ENCODE measurements at places on chromosomes 5 and 9.

- no peak for DNase-seq
These were observed 94.0 kb downstream of the THBS4 start for GRCh38 chr5:80129146-80129545.

DNA sequence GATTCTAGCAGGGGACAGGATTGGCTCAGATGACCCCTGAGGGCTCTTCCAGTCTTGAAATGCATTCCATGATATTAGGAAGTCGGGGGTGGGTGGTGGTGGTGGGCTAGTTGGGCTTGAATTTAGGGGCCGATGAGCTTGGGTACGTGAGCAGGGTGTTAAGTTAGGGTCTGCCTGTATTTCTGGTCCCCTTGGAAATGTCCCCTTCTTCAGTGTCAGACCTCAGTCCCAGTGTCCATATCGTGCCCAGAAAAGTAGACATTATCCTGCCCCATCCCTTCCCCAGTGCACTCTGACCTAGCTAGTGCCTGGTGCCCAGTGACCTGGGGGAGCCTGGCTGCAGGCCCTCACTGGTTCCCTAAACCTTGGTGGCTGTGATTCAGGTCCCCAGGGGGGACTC, 2.9 kb upstream of the MYOZ3 start:
- DNase-seq = no peak

GRCh38 chr5:74243634-74244033, 396.9 kb downstream of the ENC1 start:
- no peak for DNase-seq

DNA sequence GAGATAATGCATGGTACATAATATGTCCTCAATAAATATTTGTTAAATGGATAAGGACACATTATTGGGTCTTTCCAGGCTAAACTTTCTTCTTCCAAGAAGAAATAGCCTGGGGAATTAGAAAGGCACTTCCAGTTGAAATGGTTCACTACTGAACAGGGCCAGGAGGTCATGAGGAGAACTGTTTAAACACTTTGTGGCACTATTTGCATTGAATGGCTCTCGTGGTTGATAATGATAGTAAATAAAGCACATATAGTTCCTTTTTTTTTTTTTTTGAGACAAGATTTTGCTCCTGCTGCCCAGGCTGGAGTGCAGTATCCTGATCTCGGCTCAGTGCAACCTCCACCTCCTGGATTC, 19.9 kb upstream of the CAST start:
- no peak for DNase-seq

- DNase-seq = no peak
These were observed 47.7 kb downstream of the SH3TC2 start for GRCh38 chr5:149015126-149015525.

GRCh38 chr5:66179297-66180051, 35.4 kb downstream of the SREK1 start:
- no peak for DNase-seq

DNA sequence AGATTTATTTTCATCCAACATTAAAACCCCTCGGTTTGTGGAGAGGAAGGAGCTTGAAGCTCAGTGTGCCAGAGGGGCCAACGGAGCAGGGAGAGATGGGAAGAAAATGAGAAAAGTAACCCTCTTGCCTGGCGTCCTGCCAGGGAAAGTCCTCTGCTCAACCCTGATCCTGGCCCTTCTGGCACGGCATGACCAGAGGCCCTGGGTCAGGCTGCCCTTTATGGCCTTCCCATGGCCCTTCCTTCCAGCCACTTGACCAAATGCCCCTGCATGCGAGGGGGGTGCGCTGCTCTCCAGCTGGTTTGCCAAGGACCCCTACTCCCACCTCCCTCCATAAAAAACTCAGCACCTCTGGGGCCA, 43.8 kb downstream of the SPRY4 start:
- no peak for DNase-seq

DNA sequence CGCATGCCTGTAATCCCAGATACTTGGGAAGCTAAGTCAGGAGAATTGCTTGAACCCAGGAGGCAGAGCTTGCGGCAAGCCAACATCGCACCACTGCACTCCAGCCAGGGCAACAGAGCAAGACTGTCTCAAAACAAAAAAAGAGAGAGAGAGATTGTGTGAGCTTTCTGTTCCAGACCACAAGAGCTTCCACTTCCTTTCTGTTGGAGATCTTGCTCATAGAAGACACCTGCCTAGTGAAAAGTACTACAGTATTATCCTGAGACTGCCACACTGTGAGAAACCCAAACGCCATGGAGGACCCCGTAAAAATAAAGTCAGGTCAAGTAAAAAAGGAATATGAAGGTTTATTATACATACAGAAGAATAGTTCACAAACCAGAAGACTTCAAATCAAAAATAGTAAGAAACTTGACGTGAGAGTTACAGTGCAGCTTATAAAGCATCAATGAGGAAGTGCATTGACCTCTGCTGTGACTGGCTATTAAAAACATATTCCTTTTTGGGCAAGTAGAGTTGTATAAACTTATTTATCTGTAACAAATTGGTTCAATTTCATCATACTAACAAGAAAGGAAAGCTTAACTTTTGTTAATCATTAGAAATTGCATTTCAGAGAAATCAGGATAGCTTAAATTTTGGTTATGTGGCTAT, 4.3 kb upstream of the EMB start:
- DNase-seq = no peak

DNA sequence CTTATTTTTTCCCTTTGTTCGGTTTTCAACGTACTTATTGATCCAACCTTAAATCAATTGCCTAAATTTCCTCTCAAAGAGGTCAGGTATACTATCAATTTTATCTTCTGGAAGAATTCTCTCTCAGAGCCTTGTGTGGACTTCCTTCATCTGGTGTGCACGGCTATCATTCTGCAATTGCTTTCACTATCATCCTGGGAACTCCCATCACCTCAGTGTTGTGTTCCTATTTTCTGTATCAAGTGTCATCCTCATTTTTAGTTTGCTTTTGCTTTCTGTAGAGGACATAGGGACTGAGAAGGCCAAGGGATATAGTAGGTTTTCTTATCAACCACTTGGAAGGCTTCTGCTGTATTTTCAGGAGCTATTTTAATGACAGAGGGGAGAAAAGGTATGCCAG, 11.3 kb downstream of the STOM start:
- DNase-seq = no peak

GRCh38 chr5:472076-472655, 29.2 kb downstream of the EXOC3 start:
- DNase-seq = no peak

GRCh38 chr5:90020575-90021538, 388.7 kb downstream of the CETN3 start:
- no peak for DNase-seq

DNA sequence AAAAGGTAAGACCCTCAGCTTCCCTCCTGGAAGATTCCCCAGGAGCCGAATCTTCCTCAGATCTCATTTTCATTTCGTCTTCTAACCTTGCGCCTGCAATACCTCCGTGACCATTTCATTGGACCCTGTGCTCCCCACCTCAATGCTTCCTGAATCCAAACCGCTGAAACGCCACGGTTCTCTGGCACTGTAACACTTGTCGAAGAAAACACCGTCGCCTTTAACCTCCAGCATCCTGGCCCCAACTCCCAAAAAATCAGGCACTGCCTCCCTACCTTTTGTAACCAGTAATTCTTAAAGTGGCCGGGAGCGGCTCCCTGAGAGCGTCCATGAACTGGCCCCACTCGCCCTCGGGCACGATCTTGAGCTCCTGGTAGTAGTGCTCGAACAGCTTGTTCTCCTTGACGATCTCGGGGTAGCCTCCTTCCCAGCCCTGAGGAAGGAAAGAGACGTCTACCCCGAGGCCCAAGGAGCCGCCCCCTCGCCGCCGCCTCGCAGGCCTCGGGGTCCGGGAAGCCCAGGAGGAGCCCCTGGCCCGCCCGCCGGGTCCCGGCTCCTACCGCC, 438 bp downstream of the NSUN2 start:
- peak; percentile 0 for DNase-seq

- no peak for DNase-seq
These were observed 339.5 kb downstream of the PDE4D start for GRCh38 chr5:59553992-59554391.

DNA sequence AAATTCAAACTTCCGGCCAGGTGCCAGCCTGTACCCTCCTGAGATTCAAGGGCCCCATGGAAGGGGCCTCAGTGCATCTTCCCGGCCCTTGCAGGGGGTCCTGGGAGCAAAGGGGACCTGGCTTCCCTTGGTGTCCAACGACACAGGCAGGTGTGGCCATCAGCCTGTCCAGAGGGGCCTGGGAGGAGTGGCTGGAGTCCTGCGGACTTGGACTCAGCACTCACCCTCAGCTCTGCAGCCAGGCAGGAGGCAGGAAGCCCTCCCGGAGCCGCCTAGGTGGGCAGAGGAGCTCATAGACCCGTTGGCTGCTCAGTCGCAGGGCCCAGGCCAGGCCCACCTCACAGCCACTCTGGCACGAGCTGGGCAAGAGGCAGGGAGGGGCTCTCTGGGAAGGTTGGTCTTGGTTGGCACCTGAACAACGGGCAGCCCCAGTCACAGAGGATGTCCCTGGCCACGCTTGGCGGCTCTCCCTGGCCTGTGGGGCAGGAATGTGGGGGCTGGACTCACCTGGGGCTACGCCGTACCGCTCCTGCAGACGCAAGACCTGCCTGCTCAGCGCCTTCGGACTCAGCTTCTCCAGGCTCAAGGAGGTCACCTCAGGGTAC, 53.8 kb upstream of the NRARP start:
- DNase-seq = no peak

GRCh38 chr5:32311404-32312196, 1.1 kb downstream of the MTMR12 start:
- no peak for DNase-seq

DNA sequence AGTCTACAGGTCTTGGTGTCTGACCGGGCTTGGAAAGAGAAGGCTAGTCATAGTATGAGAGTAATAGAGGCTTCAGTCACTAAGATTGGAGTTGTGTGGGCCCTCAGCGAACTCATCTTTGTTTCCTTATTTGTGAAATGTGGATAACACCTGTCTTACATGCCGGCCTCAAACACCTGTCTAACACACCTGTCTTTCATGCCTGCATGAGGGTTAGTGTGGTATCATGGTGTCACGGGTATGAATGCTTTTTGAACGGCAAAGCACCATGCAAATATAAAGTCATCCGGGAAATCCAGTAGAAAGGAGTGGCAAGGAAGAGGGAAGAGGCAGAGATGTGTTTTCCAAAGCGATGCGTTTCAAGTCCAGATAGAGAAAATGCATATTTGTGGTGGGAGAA, 25.5 kb downstream of the GRAMD2B start:
- no peak for DNase-seq

GRCh38 chr5:1985781-1986180, 103.1 kb upstream of the IRX4 start:
- no peak for DNase-seq

DNA sequence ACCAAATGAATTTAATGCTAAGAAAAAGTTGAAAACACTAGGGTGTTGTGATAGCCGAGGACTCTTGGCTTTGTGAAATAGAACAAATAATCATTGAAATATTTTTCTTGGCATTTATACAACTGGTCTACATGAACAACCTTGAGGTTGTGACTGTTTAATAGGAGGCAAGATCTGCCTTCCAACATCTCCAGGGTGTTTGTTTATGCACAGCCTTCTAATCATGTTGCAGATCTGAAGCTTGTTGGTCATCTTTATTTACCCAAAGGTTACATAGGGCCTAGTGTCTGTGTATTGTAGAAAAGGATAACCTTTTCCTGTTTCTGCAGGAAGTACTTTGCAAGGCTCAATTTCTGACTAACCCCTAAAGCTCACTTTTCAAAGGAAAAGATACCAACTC, 65.2 kb upstream of the RANBP3L start:
- DNase-seq = no peak

DNA sequence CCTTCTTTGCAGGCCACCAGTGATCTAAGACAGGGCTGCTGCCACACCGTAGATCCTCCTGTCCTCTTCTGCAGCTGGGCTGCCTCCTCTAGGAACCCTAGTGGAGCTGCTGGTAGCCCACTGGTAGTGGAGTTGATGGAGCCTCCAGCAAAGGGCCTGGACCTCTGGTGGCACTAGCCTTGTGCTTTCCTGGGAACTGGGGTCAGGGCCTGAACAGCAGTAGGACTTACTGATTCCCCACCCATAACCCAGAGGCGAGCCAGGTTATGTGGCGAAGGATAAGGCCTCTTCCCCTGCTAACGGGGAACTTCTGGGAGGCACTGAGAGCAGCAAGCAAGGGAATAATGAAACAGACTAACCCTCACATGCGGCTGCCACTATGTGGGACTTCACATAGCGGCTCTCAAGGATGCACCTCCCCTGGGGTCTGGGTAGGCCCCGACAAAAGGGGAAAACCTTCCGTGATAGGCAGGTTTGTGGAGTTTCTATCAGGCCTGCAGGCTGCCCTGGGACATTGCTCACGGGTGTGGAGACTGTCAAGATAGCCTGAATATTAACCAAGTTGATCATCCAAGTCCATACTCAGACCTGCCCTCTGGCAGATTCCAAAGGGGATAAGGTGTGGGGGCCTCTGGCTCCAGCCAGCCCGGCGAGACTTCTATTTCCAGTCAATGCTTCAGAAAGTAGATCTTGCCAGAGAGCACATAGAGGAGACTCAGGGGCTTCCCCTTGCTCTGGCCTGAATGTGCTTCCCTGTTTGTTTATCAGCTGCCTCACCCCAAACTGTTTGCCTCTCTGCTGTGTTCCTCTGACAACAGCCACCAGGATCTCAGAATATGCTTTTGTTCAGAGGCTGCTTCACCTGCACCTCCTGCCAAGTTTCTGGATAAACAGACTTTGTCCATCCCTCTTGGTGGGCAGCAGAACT, 7.4 kb downstream of the SLC22A4 start:
- DNase-seq = no peak

DNA sequence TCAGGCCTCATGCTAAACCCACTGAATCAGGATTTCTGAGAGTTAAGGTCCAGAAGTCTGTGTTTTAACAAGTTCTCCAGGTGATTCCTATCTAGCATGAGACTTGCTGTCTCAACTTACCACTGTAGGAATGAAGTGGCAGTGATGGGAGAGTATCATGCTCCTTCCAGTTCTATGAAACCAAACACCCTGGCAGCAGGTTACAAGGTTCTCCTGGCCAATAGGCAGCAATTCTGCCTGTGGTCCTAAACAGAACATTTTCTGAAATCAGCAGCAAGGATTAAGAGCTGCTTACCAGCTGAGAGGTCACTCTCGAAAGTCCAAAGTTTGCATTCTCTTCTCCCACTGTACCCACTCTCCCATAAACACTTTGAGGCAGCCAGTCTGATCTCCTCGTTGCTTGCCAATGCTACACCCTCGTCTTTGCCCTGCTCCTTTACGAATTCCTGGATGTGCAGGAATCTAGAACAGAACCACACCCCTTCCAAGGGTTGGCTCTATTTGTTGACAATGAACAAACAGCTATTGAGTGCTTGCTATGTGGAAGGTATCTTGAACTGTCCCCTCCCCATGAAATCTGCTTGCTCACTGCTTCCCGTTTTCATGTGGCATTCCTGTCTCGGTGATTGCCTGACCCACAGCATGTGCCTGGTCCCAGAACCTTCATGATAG, 100.5 kb downstream of the TMEM174 start:
- no peak for DNase-seq

- DNase-seq = no peak
These were observed 55.8 kb upstream of the SHC3 start for GRCh38 chr9:89234205-89235067.

DNA sequence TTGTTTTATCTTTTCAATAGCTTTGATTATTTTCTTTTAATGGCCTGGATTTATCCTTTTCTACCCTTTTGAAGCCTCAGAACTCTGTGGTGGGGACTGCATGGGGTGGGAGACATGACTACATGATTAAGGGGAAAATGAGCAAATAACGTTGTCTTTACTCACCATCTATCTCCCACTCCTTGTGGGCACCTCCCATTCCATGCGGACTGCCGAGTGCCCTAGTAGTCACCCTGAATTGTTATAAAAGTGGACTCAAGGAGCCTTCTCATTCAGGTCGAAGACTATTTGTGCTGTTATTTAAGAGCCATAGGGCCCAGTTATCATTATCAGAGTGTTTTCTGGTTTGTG, 281.8 kb downstream of the MLLT3 start:
- DNase-seq = no peak

All from stimulated activated CD8-positive, alpha-beta memory T cell treated with anti-CD3 and anti-CD28 coated beads, Interleukin-7, amount 100 ng/mL, for 1 hour (primary cell).